Kidney epithelial cell (primary cell): ENCODE measurements at places on chromosomes 1 and 21. TPM values are rescaled to one million over a fixed set of nuclear protein-coding genes. Genes with fewer than 3 reads are reported as not detected.

GRCh38 chr1:3553940-3554223 lies 57.4 kb downstream of the MEGF6 start:
- no peak for DNase-seq

DNA sequence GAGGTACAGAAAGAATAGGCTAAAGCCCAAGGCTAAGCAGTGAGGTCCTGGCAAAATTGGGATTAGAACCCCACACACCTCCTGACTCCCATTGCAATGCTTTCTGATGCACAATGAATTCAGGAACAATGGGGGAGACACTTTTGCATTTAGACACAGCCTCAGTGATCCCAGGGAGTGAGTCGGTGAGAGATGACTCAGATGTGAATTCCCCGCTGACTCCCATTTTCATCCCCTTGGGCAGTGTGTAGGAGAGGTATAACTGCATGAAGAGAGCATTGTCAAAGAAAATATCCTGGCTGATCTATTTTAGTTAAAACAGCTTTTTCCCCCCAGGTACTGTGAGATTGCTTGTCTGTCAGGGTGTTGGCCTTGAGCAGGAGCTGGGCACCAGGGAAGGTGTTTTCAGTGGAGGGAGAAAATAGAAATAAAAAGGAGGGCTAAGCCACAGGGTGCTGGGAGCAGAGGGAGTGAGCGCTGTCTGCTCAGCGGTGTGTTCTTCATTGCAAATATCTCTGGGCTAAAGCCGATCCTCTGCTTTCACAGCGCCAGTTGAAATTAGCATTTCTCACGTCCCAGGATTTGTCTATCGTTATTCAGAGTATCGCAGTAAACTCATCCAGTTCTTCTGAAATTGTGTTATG lies 247.7 kb upstream of the PTBP2 start:
- peak; percentile 57 for DNase-seq

GRCh38 chr1:31762323-31762722 lies 1.8 kb downstream of the ADGRB2 start:
- DNase-seq, result no peak

GRCh38 chr1:89800022-89800655 lies 20.7 kb upstream of the LRRC8D start:
- DNase-seq, result no peak

The LRRC38 gene
- 0.33 and 1.6 TPM in 2 replicates for total RNA-seq

The PTPN14 gene
- 30.7 and 37.4 TPM in 2 replicates for total RNA-seq

The FLG gene
- total RNA-seq, result not detected in 2 replicates
